ENCODE measurements at places on chromosomes 16 and 17.

DNA sequence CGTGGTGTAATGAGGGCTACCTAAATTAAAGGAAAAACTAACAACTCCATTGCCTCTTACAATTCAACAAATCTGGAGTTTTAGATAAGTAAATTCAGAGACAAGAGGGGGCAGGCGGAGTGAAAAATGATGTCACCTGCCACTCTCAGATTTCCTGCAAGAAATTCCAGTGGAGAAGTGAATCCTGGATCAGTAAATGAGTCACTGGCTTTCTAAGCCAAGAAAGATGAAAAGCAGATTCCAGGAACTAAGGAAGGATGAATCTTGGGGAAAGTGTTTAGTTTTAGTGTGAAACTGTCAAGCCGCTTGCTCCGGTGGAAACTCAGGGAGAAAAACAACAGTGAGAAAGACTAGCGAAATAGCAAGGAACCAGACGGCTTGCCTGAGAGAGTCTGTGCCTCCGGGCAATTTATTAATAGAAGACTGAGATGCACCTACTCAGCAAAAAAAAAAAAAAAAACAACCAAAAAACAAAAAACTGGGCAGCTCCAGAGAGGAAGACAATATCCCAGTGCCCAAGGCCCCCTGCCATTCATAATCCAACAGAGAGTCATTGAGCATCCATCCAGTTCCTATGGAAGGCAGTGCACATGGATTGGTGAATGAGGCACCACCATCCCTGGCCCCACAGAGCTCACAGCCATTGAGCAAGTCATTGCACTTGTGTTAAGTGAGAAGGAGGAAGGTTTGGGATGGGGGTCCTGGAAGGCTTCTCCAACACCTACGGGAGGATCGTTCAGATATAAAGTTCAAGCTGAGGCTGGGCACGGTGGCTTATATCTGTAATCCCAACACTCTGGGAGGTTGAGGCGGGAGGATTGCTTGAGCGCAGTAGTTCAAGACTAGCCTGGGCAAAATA is 12.1 kb upstream of the RIPOR1 start:
- DNase-seq, result no peak

GRCh38 chr16:15897834-15898254 is 9.4 kb upstream of the CEP20 start:
- DNase-seq, result no peak

DNA sequence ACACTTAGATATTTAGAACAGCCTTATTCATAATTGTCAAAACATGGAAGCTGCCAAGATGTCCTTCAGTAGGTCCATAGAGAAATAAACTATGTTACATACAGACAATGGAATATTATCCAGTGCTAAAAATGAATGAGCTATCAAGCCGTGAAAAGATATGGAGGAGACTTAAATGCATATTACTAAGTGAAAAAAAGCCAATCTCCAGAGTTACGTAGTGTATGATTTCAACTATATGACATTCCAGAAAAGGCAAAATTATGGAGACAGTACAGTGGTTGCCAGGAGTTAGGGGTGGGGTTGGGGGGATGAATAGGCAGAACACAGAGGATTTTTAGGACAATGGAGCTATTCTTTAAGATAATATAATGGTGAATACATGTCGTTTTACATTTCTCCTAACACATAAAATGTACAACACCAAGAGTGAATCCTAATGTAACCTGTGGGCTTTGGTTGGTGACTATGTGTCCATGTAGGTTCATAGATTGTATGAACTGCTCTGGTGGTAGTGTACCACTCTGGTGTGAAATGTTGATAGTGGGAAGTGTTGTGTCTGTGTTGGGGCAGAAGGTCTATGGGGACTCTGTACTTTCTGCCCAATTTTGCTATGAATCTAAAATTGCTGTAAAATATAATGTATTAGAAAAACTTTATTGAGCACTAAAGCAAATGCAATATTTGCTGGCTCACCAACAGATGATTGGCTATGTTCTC is 122.6 kb downstream of the USP22 start:
- no peak for DNase-seq

DNA sequence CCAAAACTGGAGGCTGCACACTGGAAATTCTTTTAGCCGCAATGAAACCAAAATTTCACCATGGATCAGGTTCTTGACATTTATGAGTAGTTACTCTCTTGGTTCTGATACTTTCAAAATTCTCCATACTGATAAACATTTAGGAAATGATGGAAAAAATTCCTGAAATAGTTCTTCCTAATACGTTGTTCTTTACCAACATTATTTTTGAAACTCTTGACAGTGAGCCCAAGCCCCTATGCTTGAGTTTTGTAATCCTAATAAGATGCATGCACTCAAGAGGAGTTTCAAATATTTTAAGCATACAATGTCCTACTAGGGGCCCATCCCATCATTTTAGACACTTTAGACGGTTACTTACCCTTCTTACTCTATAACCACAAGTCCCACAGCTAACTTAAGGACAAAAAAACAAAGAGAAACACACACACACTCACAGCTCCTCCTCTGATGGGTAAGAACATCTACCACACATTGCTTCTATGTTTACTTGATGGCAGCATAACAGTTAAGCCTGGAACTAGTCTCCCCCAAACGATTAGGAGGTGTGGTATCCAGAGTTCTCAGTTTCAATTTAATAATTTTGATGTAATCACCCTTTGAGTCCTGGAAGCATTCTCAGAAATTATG is 3.7 kb downstream of the VEZF1 start:
- DNase-seq, result no peak

DNA sequence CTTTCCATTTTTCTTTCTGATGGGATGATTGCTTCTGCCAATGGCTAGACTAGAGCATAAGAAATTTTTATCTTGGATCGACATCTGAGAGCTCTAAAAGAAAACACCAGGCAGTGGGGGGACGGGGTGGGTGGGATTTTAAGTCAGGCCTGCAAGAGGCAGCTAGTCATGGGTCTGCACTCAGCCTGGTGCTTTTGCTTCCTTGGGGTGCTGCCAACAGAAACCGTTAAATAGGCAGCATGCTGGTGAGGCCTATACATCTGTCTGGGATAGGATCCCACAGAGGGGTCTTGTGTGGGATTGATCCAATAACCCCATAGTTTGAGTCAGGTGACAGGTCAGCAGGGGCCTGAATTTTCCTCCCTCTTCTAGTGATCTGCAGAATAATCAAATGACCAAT is 26.9 kb downstream of the ZNRF1 start:
- DNase-seq, result peak; percentile 31
